ENCODE measurements at places on chromosomes 16 and 17. TPM values are rescaled to one million over a fixed set of nuclear protein-coding genes. Genes with fewer than 3 reads are reported as not detected.

The UNC45B gene
- total RNA-seq = 0.55 TPM

The PRSS36 gene
- not detected for total RNA-seq

GRCh38 chr17:50566886-50567285 lies 6.4 kb downstream of the CACNA1G start:
- DNase-seq = no peak
- no peaks in the 10 kb centered on the region for H3K36me3 ChIP-seq
- no peak overlapping the region for H3K27ac ChIP-seq
- no peaks in the 10 kb centered on the region for H3K27me3 ChIP-seq
- no peak overlapping the region for H3K4me3 ChIP-seq

- H3K4me3 ChIP-seq = no peak overlapping the region
- H3K4me1 ChIP-seq = no peaks in the 10 kb centered on the region
- DNase-seq = no peak
Measured at GRCh38 chr16:50458667-50459495, 89.3 kb upstream of the NKD1 start.

GRCh38 chr17:6853764-6854442 lies 22.4 kb upstream of the TEKT1 start:
- H3K27ac ChIP-seq = no peak overlapping the region
- H3K4me3 ChIP-seq = no peak overlapping the region
- H3K4me1 ChIP-seq = no peaks in the 10 kb centered on the region
- H3K27me3 ChIP-seq = no peaks in the 10 kb centered on the region

- no peaks in the 10 kb centered on the region for H3K36me3 ChIP-seq
Measured at GRCh38 chr17:20955427-20956323, 87.1 kb downstream of the USP22 start.
